ENCODE measurements at places on chromosomes 11 and 22. TPM values are rescaled to one million over a fixed set of nuclear protein-coding genes. Genes with fewer than 3 reads are reported as not detected.

Gene SCUBE1
- total RNA-seq, result 0.20 TPM

Gene PHLDA2
- total RNA-seq, result 3.7 TPM

Gene C11orf91
- not detected for total RNA-seq

Gene TSPAN18
- 38.7 TPM for total RNA-seq

Gene CRYBB3
- 0.40 TPM for total RNA-seq

Gene BTBD18
- total RNA-seq, result not detected

Gene RAB38
- total RNA-seq, result 1.5 TPM

Gene FXYD2
- total RNA-seq, result 0.33 TPM

Gene CECR2
- not detected for total RNA-seq

Gene RNF215
- 13.3 TPM for total RNA-seq

Gene GGT5
- not detected for total RNA-seq

Gene OR5D13
- not detected for total RNA-seq

Gene PTGDR2
- total RNA-seq, result 5.7 TPM

Gene LMNTD2
- 2.5 TPM for total RNA-seq

Gene RHOD
- 0.20 TPM for total RNA-seq

Gene TMEM184B
- 49.3 TPM for total RNA-seq

Gene SLC22A8
- not detected for total RNA-seq
